ENCODE measurements at places on chromosomes 11 and 22. TPM values are rescaled to one million over a fixed set of nuclear protein-coding genes. Genes with fewer than 3 reads are reported as not detected.

DNA sequence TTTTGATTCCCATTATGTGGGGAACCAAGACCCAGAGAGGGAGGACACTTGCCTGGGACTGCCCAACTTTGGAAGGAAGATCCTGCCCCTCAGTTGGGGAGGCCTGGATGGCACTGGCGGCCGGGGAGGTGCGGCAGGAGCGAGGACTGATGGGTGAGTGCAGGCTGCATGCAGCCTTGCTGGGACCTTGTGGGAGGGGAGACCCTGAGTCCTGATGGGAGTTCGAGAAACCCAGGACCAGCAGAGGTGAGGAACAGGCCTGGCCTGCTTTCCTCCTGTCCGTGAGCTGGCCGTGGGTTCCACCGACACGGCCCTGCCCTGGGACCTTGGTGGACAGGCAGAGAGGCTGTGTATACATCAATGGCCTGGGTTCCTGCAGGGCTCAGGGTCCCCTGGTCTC lies 19.3 kb upstream of the SMIM38 start:
- H3K4me3 ChIP-seq = no peak overlapping the region

DNA sequence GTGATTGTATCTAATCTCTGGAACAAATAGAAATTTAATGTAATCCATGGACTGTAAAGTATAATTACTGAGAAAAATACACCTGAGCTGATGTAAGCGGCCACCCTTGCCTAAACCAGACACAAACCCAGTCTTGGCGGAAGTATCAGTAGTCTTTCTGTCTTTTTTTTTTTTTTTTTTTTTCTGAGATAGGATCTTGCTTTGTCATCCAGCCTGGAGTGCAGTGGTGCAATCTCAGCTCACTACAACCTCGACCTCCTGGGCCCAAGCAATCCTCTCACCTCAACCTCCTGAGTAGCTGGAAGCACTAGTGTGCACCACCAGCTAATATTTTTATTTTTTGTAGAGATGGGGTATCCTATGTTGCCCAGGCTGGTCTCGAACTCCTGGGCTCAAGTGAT lies 5.5 kb upstream of the CXCR5 start:
- no peak overlapping the region for H3K4me3 ChIP-seq
- no peaks in the 10 kb centered on the region for H3K36me3 ChIP-seq
- no peaks in the 10 kb centered on the region for H3K27me3 ChIP-seq
- DNase-seq = no peak
- H3K27ac ChIP-seq = no peak overlapping the region
- no peaks in the 10 kb centered on the region for H3K4me1 ChIP-seq

The FREY1 gene
- not detected for total RNA-seq

The CABP4 gene
- total RNA-seq = 1.4 TPM

GRCh38 chr11:110124605-110125004 lies 31.4 kb downstream of the ZC3H12C start:
- H3K36me3 ChIP-seq = no peaks in the 10 kb centered on the region
- H3K4me3 ChIP-seq = no peak overlapping the region
- no peak for DNase-seq
- H3K27me3 ChIP-seq = no peaks in the 10 kb centered on the region
- peaks cover 17% of the 10 kb centered on the region for H3K4me1 ChIP-seq

DNA sequence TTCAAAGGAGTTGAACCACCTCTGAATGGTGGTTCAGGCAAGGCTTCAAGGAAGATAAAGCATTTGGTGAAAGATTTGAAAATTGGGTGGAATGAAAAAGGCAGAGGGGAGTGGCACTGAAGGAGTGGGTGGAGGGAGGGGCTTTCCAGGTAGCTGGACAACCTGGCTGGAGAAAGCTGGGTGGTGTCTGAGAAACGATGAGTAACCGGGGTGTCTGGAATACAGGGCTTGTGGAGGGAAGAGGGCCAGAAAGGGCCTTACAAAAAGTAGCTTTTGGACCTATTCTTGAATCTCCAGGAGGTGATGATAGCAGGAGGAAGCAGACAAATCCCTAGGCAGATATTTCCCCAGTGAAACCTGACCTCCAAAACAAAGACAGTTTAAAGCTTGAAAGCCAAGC lies 99.3 kb downstream of the RASSF10 start:
- no peaks in the 10 kb centered on the region for H3K4me1 ChIP-seq
- no peaks in the 10 kb centered on the region for H3K27me3 ChIP-seq
- H3K4me3 ChIP-seq = no peak overlapping the region

The HEPN1 gene
- total RNA-seq = not detected

The CRACR2B gene
- total RNA-seq = 5.5 TPM

GRCh38 chr11:91997226-91997625 lies 227.4 kb upstream of the FAT3 start:
- no peak overlapping the region for H3K27ac ChIP-seq
- no peak for DNase-seq
- no peaks in the 10 kb centered on the region for H3K4me1 ChIP-seq
- no peaks in the 10 kb centered on the region for H3K27me3 ChIP-seq
- H3K36me3 ChIP-seq = no peaks in the 10 kb centered on the region

- H3K4me3 ChIP-seq = no peak overlapping the region
- H3K36me3 ChIP-seq = no peaks in the 10 kb centered on the region
- H3K27ac ChIP-seq = no peak overlapping the region
- H3K4me1 ChIP-seq = no peaks in the 10 kb centered on the region
- DNase-seq = no peak
Observed at GRCh38 chr22:16960220-16960883, 47.7 kb downstream of the GAB4 start.

DNA sequence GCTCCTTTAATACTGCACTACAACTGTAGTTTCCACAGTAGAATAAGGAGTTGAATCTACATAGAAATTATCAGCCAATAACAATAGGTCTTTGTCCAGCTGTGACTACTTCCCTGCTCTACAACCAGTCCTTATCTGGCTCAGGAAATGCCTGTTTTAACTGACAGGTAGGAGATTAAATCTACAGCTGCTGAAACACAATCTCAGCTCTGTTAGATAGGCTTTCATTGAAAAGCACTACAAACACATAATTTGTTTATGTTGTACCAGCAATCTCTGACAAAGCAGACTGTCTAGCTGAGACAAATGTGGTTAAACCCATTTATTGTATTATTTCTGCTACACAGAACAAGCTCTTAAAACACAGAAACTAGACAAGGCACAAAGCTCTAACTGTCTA lies 230.0 kb downstream of the SOX6 start:
- no peak overlapping the region for H3K4me3 ChIP-seq
- H3K27me3 ChIP-seq = no peaks in the 10 kb centered on the region
- no peaks in the 10 kb centered on the region for H3K36me3 ChIP-seq
- DNase-seq = no peak

- H3K27me3 ChIP-seq = no peaks in the 10 kb centered on the region
- H3K27ac ChIP-seq = no peak overlapping the region
- H3K4me3 ChIP-seq = no peak overlapping the region
- H3K4me1 ChIP-seq = peaks cover 18% of the 10 kb centered on the region
- H3K36me3 ChIP-seq = no peaks in the 10 kb centered on the region
- no peak for DNase-seq
Observed at GRCh38 chr22:17423616-17424015, 54.4 kb downstream of the CECR2 start.

DNA sequence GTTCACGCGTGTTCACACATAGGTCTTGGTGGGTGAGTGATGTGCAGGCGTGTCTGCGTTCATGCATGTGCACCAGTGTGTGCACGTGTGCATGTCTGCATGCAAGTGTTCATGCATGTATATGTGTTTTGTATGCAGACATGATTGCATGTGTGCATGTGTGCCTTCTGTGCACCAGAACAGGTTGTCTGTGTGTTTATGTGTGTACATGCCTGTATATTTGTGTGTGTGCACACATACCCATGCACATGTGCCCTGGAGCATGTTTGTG lies 4.9 kb downstream of the ZDHHC8 start:
- no peaks in the 10 kb centered on the region for H3K27me3 ChIP-seq
- H3K4me1 ChIP-seq = peaks cover 56% of the 10 kb centered on the region
- no peak for DNase-seq
- H3K27ac ChIP-seq = no peak overlapping the region
- H3K36me3 ChIP-seq = peaks cover 8% of the 10 kb centered on the region

Data from psoas muscle (tissue), 8 donors.